ENCODE measurements at places on chromosomes 11 and 22.

DNA sequence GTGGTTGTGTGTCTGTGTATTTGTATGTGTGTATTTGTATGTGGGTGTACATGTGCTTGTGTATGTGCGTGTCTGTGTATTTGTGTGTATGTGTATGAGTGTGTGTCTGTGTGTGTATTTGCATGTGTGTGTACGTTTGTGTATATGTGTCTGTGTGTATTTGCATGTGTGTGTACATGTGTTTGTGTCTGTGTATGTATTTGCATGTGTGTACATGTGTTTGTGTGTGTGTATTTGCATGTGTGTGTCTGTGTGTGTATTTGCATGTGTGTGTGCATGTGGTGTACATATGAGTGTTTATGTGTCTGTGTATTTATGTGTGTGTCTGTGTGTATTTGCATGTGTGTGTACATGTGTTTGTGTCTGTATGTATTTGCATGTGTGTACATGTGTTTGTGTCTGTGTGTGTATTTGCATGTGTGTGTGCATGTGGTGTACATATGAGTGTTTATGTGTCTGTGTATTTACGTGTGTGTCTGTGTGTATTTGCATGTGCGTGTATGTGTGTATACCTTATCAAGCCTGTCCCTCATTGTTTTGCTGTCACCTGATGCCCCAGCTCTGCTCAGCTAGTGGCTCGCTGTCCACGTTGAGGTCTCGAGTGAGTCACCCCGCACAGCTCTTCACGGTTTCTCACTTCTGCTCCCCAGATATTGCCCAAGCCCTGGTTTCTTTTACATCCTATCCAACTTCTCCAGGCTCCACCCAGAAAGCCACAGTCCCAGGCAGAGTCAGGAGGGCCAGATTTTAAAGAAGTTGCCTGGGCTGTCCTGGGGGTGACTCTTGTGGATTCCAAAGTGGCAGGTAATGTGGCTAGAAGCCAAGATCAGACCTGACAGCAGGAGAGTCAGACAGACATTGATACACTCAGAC is 15.2 kb downstream of the MB start:
- peak; percentile 74 for DNase-seq

DNA sequence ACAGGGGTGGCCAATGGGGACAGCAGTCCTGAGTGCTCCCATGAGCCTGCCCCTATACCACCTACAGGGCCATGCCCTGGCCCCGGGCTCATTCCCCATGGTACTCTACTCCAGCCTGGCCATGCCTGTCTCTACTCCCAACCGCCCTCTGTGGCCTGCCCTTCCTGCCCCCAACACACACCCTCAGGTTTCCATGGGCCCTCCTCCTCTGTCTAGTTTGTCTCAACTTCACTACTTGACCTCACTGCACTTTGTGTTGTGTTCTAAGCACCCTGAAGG is 26.3 kb upstream of the RASL10A start:
- no peak for DNase-seq

GRCh38 chr11:78373689-78374088 is 43.9 kb downstream of the GAB2 start:
- no peak for DNase-seq

DNA sequence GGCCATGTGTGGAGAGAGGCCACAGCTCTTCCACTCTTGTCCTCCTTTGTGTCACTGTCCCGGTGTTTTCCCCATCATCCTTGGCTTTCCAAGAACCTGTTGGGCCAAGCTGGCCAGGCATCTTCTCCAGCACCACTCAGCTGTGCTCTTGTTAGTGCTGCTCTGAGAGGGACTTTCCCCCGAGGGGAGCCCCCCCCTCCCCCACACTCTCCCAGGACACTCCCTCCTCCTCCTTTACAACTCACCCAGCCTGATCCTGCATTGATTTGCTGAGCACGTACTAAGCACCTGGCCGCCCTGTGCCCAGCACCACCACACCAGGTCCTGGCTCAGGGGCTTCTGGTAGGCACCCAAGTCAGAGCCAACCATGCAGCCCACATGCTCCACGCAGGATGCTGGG is 13.2 kb downstream of the TP53AIP1 start:
- DNase-seq: no peak

- no peak for DNase-seq
Measured at GRCh38 chr11:88104408-88104807, 70.8 kb downstream of the RAB38 start.

DNA sequence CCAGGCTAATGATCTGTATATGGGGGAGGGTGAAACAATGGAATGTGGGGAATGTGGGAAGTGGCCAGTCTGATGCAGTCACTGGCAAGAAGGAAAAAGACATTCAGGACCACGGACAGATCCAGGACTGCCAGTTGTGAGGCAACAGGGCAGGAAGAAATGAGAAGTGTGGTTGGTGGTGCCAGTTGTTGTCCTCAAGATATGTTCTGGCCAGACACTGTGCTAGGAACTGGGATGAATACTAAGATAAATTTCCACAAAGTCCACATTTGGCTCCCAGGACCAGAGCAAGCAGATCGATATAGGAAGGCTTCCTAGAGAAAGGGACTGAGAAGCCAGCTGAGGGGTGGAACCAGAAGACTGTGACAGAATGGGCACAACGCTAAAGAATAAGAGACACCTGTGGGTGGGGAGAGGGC is 6.8 kb upstream of the TPBGL start:
- peak; percentile 61 for DNase-seq

DNA sequence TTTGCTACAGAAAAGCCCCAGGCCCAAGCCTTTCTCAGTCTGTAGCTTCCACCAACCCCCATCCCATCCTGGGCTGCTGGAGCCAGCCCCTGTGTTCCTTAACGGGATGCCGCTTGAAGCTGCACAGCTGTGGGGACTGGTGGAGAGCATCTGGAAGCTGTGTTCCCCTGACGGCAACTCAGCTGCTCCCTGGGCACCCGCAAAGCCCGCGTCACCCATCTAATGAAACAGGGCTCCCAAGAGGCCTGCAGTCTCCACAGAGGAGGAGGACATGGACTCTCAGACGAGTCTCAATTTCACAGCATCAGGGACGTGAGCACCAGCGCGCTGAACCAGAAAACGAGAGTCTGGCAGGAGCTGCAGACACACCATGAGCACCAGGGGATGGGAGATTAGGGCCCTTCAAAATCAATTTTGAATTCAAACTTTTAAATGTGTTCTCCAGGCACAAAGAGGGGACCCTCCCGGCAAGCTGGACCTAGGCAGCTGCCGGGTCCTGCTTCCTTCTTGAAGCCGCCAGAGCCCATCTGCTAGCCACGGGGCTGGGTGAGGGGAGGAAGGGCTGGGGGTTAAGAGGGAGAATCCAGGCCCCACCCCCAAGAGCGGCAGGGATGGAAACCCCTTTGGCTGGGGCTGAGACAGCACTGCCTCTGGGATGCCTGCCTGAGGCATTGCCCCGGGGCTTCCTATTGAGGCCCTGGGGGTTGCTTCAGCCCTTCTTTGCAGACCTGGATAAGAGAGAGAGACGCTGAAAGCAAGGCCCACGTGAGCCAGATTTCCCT is 21.0 kb downstream of the LMO1 start:
- DNase-seq: no peak

DNA sequence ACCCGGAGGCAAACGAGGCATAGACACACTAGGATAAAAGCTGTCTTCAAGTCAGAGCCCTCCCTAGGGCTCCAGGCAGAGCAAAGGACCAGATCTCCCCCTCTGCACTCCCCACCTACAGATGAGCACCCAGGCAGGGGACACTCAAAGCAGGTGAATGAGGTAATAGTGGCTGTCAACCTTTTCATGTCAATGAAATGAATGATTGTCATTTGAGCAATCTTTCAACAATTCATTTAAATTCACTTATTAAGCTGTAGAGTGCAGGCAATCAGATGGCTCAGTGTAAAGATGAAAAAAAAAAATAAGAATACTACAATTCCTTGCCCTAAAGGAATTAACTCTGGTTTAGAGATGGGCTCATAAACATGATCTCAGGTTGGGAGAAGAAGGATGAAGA is 427.8 kb upstream of the ISX start:
- no peak for DNase-seq

DNA sequence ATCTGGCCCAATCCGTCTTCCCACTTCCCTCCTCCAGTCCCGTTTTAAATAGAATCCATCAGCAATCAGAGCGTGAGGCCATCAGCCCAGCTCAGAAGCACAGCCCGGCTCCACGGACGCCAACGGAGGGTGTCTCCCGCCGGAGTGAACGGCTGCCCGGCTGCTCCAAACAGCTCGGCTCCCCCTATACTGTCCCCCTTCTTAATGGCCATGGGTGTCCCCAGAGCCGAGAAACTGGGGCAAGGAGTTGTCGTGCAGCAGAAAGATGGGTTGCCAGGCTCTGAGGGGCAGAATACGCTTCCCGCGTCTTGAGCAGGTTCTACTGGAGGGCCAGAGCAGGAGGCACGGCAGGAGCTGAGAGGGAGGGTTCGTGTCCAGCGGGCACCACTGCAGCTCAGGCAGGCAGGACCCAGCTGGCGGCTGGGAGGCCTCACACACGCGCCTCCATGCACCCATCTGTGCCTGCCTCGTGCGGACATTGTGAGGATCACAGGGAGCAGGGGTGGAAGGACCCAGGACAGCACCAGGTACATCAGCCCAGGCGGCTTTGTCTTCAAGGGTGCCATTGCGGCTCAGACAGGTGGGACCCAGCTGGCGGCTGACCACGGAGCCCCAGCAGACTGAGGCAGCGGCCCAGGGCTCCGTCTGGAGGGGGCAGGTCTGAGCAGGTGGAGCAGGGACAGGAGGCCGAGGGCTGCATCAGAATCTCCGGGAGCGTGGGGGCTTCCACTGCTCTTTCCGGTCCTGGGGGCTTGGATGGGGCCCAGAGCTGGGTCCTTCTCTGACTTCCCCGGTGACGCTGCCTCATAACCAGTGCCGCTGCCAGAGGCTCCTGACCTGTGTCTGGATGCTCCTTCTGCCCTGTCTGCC is 882.7 kb downstream of the BRD1 start:
- no peak for DNase-seq

DNA sequence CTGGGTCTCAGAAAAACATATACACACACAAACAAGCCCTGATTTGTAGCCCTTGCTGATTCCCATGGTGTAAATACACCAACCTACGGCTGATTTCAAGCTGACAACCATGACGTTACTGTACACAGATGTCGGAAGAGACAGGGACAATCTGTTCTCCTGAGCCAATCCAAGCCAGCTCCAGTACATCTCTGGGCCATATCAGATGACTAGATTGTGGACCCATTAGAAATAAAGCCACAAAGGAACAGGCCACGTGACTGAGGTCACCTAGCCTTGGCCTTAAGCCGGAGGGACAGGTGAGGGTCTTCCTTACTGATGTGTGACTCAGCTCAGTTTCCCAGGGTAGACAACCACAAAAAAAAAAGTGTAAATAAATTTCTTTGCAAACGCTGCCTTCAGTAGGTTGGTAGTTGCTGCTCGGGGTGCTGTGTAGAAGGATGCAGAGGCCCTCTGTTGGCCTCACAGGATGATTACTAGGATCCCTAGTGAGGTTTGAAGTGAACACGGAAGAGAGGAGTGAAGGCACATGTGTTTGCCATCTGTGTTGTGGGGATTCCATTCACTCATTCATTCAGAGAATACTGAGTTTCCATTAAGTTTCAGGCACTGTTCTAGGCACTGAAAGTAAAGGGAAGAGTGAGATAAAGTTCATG is 99.0 kb upstream of the LARGE1 start:
- no peak for DNase-seq

GRCh38 chr22:44037519-44038375 is 13.6 kb downstream of the PARVB start:
- peak; percentile 90 for DNase-seq

DNA sequence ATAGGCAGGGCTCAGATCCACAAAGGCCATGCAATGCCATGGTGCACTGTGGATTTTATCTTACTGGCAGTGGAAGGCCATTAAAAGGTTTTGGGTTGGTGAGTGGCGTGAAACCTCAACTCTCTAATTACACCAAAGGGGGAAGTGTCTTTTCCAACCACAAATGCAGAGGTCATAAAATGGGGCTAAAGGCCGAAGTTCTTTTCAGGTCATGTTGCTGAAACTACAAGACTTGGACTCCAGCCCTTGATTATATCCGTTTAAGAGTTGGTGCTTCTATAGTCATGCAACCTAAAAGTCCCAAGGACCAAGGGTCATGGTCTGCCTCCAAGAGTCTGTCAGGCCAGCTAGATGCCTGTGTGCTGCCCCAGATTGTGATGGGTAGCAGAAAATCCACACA is 434.3 kb downstream of the RAB38 start:
- DNase-seq: no peak

GRCh38 chr11:13695886-13696285 is 27.4 kb downstream of the FAR1 start:
- DNase-seq: no peak

DNA sequence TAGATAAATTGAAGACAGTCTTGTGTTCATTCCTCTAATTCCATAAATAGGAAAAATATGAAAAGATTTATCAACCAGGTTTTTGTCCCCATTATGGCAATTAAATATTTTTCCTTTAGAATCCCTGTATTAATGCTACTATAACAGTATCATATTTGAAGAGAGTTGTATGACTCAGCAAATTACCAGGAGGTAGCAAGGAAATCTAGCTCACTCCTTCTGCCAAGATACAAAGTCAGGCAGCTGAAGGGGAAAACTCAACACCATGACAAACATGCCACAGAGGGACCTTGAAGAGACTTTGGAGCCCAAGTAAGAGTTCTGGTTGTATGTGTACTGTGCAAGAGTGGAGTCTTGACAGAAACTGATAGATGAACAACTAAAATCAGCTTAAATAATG is 143.3 kb downstream of the GUCY1A2 start:
- DNase-seq: peak; percentile 12

GRCh38 chr11:61297746-61298145 is 2.6 kb upstream of the VWCE start:
- DNase-seq: peak; percentile 92

DNA sequence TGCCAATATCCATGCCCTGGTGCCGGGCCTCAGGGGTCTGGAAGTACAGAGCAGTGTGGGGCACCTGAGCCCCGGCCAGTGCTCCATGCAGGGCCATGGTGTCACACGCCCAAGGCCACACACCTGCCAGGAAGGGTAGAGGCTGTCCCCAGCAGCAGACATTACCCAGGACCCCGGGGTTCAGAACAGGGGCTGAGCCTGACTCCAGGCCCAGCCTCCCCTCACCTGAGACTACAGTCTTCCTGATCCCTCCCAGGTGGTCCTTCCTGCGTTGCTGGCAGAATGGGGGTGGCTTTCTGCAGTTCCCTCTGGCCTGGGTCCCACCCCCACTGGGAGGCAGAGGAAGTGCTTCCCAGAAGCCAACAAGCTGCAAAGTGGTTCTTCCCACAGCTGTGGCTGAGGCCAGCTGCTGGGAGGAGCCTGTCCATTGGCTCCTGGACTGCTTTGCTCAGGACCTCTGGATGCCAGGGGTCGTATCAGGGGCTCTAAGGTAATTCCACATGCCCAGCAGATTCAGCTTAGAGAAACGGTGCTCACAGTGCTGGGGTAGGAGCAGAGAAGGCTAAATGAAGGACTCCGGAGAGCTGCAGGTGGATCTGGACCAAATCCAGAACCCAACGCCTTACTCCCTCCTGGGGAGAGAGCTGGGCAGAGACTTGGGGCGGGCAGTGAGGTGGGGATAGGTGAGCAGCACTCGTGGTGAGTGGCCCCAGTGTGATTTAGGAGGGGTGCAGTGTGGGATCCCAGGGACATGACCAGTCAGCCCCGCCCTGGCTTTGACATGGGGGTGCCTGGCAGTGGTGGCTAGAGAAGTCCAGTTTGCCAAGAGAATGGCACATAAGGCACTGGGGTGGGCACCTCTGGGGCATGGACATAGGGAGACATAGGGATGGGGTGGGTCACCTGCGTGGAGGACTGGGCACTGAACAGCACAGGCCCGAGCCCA is 12.6 kb downstream of the TCIRG1 start:
- no peak for DNase-seq

GRCh38 chr11:119237515-119237914 is 31.4 kb downstream of the CBL start:
- DNase-seq: no peak
